Esophagus squamous epithelium (tissue), 5 donors: ENCODE measurements at places on chromosomes 5 and 9. TPM values are rescaled to one million over a fixed set of nuclear protein-coding genes. Genes with fewer than 3 reads are reported as not detected.
A peak's percentile ranks its signal among the peaks of the same experiment; 100 is the strongest.

The SPTLC1 gene
- 95.5 TPM for total RNA-seq

The EGR1 gene
- total RNA-seq = 10.9 TPM

- H3K4me1 ChIP-seq = peaks cover 69% of the 10 kb centered on the region
- no peaks in the 10 kb centered on the region for H3K36me3 ChIP-seq
- peak overlapping the region; percentile 72 for H3K27ac ChIP-seq
- no peak for DNase-seq
Observed at GRCh38 chr9:5566054-5566618, 55.8 kb downstream of the PDCD1LG2 start.

DNA sequence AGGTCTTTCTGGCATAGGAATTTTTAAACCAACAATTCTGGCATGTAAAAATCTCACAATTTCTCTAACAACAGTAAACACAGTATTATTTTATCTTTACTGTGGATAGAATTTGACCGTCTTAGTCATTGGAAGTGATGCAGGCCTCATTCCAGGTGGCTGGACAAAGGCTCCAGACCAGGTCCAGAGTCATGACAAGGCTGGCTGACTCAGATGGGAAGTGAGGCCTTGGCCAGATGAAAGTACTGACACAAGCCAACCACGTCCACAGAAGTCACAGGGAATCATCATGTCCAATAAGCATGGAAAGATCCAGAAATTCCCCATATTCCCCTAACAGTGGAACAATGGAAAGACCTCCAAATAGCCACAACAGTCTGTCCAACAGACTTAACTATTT lies 12.4 kb downstream of the SPOCK1 start:
- no peak overlapping the region for H3K4me3 ChIP-seq
- H3K36me3 ChIP-seq = no peaks in the 10 kb centered on the region
- no peaks in the 10 kb centered on the region for H3K27me3 ChIP-seq
- no peak for DNase-seq
- no peak overlapping the region for H3K27ac ChIP-seq

GRCh38 chr9:123998278-123998925 lies 13.2 kb upstream of the LHX2 start:
- no peaks in the 10 kb centered on the region for H3K36me3 ChIP-seq
- H3K27ac ChIP-seq = no peak overlapping the region
- H3K4me1 ChIP-seq = peaks cover 46% of the 10 kb centered on the region
- H3K27me3 ChIP-seq = peaks cover 99% of the 10 kb centered on the region
- no peak for DNase-seq
